Stimulated activated CD4-positive, alpha-beta T cell treated with anti-CD3 and anti-CD28 coated beads, Interleukin-15, amount 100 ng/mL, for 48 hours (primary cell): ENCODE measurements at places on chromosomes 7 and 10.

DNA sequence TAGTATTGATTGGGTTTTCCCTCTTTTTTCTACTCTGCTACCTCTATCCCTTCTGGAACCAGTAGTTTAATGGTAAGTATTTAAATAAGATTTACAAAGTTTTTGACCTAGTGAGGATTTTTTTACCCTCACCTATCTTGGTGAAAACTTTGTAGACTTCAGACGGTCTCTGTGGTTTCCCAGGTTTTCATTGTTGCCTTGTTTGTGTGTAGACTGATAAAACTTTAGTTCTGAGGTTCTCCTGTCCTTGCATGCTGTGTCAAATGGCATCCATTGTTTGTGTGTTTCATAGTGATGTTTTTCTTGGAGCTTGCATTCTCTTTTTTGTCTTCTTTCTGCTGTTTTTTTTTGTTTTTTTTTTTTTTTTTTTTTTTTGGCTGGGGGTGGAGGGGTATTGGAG lies 22.6 kb downstream of the ZNRF2 start:
- DNase-seq = no peak

DNA sequence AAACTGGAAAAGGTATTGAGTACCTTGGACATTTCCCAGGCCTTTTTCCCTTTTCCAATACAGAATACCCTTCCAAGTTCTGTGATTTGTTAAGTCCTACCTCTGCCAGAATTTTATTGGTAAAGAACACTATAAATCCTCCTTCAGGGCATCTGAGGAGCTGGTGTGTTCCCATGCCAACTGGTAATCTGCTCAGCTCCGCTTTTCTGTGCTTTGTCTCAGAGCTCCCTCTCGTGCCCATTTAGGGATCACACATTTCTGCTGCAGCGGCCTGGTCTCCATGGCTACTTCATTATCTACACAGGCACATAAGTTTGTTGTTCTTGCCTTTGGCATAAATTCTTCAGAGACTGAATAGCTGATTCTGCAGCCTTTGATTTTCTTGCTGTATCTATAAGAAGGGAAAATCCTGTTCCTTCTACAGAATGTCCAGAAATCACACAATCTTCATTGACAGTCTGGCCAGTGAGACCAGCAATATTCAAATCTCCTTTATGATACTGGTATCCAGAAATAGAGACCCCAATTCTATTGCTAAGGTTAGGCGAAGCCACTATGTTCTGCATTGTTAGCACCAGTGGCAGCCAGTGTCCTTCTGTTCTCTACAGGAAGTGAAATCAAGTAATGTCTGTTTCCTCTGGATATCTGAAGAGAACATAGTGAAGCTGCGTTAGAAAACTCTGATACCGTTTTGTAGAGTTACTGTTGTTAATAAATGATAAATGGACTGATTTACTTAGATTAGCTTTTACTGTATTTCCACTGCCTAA lies 51.9 kb downstream of the DENND11 start:
- DNase-seq = no peak

DNA sequence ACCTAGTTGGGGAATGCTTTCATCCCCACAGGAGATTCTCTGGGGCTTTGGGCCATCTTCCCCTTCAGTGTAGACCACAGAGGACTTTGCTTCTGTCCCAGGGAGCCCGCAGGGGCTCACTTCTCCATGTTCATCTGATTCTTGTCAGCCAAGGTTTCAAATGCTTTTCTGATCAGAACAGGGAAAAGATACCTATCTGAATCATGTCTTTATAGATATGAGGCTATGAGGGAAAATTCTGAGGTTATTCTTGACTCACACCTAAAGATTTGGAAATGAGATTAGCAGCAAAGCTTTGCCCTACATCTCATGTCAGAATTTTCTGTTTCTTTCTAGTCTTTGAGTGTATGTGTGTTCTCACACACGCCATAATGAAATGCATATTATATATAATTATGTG lies 53.3 kb downstream of the FIGNL1 start:
- no peak for DNase-seq

DNA sequence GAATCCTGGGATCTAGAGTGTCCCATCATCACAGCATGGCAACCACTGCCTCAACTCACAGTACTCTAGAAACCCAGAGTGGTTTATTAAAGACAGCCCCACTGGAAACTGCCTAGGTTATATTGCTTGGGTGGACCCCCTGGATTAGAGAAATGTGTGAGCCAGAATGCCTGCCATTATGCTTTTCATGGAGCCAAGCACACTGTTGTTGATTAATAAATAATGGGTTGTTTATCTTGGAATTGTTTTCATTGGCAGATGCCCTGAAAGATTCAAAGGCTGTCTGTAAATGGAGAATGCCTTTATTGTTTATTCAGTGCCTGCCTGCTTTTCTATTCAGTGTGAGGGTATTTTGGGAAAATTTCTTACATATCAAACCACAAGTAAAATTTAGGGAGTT lies 52.1 kb downstream of the GNAI1 start:
- no peak for DNase-seq

DNA sequence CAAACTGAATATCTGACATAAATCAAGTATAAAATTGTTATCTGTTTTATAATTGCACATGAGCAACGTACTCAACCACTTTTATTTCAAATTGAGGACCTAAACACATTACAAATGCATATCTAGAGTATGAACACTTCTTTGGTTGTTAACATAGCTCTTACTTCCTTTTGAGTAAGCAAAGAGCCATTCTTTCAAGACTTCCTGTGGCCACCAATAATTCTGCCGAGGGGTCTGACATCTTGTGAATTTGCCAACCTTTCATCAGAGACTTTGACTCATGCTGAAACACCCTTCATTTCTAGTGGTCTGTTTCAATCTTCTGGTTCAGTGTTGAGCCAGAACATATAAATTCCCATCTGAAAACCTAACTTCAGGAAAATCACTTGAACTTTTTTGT lies 59.4 kb downstream of the CDK14 start:
- DNase-seq = no peak

DNA sequence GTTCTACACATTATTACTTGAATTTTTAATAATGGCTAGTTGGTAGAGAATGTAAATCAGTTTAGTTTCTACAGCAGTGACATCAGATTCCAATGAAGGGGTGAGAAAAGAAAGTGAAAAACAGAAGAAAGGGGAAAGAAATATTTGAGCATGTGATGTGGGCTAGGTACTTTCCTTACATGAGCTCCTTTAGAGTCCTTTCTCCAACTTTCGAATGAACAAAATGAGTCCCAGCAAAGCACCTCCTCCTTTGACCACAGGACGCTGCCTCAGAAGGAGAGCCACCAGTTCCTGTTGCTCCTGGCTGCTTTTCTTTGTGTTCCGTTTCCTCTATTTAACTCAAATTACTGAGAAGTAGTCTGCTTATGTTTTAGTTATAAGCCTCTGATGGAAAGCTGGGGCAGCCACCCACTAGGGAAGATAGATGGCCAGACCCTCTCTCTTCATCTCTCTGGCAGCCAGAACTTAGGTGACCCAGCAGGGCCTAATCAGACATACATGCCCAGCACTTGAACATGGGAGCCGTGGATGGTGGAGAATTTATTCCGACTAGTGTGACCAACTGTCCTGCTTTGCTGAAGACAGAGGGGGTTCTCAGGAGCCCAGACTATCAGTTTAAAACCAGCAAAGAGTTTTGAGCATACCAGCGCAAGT lies 82.4 kb upstream of the NME8 start:
- DNase-seq = no peak
